ENCODE measurements at places on chromosomes 4 and X.
A peak's percentile ranks its signal among the peaks of the same experiment; 100 is the strongest.

GRCh38 chr4:118942465-118942864 lies 53.8 kb downstream of the SYNPO2 start:
- DNase-seq: no peak

- no peak for DNase-seq
Observed at GRCh38 chr4:100875296-100876068, 357.7 kb upstream of the EMCN start.

DNA sequence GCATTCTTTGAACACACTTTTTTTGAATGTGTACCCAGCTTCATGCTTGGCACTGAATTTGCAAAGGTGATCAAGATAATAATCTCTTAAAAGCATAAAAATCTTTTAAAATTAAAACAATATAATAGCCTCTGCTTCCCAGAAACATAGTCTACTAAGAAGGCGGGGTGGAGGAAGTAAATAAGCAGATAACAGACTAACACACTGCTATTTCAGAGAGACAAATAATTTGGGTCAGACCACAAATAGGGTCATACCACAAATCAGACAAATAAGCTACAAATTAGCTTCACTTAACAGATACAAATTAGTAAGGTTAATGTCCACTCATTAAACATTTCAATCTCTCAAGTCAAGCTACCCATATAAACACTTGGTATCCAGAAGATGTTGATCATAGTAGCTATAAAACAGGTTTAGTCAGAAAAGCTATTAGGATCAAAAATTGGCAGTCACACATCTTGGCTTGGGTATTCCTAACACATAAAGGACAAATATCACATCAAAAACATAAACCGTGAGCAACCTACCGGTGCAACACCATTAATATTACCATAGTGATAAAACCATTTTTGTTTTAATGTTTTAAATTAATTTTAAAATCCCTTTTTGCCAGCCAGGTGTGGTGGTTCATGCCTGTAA lies 47.3 kb downstream of the PPP3CA start:
- DNase-seq: no peak

DNA sequence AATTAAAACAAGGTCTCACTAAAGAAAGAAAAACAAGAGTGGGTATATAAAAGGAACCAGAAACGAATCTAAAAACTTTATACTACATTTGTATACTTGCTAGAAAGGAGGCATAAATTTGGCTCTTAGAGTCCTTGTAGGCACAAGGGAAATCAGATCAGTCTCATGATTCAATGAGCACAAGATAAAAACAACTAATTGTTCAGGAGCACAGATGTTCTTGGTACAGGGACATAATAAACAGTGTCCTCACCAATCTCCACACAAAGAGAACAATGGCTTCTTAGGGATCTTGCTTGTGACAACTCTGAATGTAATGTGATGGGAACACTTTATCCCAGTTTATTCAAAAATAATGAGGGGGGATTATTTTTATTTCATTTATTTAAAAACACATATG lies 28.3 kb downstream of the TMEM144 start:
- DNase-seq: no peak

- no peak for DNase-seq
Observed at GRCh38 chr4:33948921-33949320, 2295.4 kb downstream of the ARAP2 start.

GRCh38 chr4:8912506-8912905 lies 40.9 kb upstream of the HMX1 start:
- no peak for DNase-seq

DNA sequence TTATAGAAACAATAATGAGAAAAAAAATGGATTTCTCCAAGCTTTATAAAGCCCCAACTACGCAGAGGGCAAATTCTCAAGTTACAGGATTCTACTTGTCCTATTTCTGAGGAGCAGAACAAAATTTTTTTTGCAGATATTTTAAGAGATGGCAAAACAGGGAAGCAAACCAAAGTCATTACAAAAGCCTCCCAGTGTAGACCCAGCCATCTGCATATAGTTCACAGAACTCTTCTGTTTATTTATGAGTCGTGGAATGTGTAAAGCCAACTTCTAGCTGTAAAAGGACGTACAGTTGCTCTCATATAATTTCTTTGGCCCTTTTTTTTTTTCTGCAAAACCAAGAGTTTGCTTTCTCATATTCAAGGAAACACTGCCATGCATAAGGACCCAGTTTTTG lies 120.4 kb downstream of the PCDH7 start:
- DNase-seq: no peak

- DNase-seq: peak; percentile 80
Observed at GRCh38 chrX:119228512-119229252, 7.4 kb upstream of the PGRMC1 start.

- DNase-seq: no peak
Observed at GRCh38 chrX:50877310-50877709, 33.2 kb upstream of the BMP15 start.

DNA sequence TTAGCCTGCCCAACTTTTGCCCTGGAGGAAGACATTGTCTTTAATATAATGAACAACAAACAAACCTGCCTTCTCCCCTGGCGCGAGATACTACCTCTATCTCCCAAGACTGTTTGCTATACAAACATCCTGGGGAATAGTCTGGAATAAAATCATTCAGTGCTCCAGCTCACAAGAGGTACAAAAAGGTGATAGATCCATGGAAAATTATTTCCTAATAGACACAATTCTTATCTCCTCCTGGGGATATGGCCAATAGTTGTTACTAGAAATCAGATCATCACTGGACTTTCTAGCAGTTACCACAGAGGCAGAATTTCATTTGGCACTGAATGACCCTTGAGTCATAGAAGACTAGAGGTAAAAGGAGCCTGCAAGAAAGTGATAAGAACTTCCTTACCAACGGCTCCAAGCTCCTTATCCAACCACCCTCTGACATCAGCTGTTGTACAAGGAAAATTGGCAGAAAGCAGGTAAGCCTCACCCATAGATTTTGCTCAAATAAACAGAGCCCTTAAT lies 38.1 kb downstream of the MID1 start:
- no peak for DNase-seq

GRCh38 chr4:76235407-76235806 lies 16.1 kb upstream of the FAM47E start:
- DNase-seq: no peak

- no peak for DNase-seq
Observed at GRCh38 chr4:13654162-13654797, 26.8 kb upstream of the BOD1L1 start.

GRCh38 chrX:68895341-68895755 lies 66.5 kb downstream of the EFNB1 start:
- no peak for DNase-seq

GRCh38 chr4:88352062-88352740 lies 26.5 kb upstream of the HERC6 start:
- DNase-seq: peak; percentile 24

DNA sequence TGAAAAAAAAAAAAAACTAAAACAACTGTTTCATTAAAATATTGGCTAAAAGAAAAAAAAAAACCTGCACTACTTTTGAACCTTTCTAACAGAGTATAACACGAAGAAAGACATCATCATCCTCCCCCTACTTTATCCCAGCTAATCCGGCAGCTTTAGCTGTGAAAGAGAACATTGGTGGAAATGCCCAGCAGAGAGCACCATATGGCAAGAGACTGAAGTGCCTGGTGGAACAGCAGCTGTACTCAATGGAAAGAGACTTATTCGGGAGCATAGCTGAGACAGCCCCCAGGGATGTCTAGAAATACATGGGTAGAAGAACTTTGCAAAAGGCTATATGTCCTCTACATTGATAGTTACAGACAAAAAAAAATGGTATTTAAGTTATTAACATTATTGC lies 30.3 kb downstream of the STPG2 start:
- DNase-seq: peak; percentile 0

GRCh38 chrX:140572724-140573123 lies 67.9 kb upstream of the SOX3 start:
- no peak for DNase-seq

DNA sequence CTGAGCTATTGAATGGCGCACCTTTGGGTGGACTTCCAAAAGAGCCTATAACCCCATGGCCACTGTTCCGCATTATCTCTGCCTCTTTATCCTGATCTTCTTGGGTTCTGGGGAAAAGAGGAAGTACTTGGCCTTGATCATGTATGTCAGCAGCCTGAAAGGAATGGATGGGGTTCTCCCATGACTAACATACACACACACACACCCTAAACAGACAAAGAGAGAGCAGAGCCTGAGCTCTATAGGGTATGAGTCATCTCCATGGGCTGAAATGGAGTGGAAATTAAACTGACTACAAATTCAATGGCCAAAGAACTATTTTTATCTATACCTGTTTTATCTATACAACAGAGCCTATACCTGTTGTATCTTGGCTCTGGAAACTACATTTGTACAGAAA lies 141.5 kb upstream of the MTMR8 start:
- no peak for DNase-seq

GRCh38 chr4:143406523-143406922 lies 69.8 kb downstream of the GAB1 start:
- no peak for DNase-seq

- no peak for DNase-seq
Observed at GRCh38 chr4:42492962-42493361, 95.7 kb downstream of the SHISA3 start.

- no peak for DNase-seq
Observed at GRCh38 chrX:43592597-43592996, 63.5 kb upstream of the MAOA start.

DNA sequence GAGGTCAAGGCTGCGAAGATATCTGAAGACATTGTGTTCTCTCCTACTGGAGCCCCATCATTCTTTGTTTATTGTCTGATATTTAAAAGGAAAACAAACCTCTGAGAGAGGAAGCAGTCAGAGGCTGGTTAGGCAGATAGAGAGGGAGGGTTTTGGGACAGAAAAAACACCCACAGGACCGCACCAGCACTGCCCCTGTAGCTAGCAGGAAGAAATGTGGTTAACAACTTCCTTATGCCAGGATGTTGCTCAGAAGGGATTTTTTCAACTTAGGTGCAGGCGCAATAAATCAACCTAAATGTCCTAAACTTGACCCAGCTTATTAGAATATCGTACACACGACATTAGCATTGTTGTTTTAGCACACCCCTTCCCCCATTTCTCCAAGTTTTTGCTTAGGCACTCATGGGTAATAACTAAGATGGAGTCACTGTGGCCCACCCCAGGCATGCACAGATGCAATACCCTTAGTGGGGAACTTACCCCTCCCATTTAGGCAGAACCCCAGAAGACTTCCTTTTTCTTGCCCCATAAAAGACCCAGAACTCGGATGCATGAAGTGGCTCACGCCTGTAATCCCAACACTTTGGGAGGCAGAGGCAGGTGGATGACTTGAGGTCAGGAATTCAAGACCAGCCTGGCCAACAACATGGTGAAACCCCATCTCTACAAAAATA lies 2.8 kb upstream of the ZNF718 start:
- no peak for DNase-seq

- no peak for DNase-seq
Observed at GRCh38 chr4:155331478-155331877, 45.3 kb downstream of the MAP9 start.

DNA sequence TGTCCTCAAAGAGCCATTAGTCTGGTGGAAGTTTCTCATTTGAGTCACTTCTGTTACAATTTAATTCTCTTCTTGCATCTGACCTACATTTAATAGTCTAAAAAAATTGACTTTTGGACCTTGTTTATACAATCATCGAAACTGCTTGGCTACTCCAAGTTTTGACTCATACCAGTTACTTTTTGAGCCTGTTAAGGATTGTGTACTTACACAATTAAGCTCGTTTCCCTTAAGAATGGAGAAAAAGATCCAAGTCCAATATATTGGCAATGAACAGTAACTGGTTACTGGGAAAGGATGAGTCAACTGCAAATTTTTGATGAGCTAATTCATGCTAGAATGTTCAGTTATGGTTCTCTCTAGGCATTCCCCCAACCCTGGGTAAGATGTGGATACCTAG lies 58.2 kb downstream of the DCX start:
- DNase-seq: no peak
